ENCODE measurements at places on chromosomes 3 and 15.

DNA sequence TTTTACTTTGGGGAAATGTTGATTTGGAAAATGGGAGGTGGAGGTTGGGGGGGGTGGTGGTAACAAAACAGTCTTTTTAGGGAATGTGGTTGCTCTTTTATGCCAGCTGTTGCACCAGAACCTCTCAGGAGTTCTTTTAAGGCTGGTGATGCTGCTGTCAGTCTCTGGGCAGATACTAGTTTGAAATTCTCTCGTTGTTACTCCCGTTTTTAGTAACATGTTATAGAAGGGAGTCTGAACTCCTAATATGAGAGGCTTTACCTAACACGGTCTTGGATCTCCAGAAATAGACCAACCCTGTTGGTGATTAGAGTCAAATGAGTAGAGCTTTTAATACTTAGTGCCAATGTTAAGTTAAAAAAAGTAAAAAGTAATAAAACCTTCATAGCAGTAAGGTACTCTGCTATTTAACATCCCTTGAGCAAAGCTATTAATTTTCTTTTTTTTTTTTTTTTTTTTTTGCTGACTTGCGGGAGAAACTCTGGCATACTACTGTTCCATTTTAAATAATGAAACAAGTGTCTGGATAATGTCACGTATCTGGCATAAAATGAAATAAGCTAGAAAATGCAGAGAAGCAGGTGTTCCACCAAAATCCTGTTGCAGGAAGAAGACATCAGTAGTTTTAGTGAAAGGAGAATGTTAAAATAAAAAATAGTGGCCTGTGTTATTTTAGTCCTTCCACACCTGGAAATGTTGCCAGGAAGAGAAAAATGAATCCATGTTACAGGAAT lies 156.7 kb downstream of the CACNA1D start:
- no peak for DNase-seq

DNA sequence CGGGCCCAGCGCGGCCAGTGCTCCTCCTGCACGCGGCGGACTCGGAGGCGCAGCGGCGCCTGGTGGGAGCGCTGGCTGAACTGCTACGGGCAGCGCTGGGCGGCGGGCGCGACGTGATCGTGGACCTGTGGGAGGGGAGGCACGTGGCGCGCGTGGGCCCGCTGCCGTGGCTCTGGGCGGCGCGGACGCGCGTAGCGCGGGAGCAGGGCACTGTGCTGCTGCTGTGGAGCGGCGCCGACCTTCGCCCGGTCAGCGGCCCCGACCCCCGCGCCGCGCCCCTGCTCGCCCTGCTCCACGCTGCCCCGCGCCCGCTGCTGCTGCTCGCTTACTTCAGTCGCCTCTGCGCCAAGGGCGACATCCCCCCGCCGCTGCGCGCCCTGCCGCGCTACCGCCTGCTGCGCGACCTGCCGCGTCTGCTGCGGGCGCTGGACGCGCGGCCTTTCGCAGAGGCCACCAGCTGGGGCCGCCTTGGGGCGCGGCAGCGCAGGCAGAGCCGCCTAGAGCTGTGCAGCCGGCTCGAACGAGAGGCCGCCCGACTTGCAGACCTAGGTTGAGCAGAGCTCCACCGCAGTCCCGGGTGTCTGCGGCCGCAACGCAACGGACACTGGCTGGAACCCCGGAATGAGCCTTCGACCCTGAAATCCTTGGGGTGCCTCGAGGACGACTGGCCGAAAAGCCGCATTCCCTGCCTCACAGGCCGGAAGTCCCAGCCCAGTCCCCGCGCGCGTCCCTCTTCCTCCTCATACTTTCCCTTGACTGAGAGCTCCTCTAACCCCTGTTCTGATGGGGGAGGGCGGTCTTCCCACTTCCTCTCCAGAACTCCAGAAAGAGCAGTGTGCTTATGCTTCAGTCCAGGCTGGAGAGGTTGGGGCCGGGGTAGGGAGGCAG lies 1.4 kb upstream of the IL17RC start:
- no peak for DNase-seq

- no peak for DNase-seq
These were observed 73.4 kb downstream of the CCK start for GRCh38 chr3:42192334-42193200.

GRCh38 chr15:50190166-50190570 lies 8.2 kb downstream of the SLC27A2 start:
- DNase-seq, result no peak
